Stimulated activated naive B cell treated with anti-CD40 and anti-IgM and Interleukin-4, amounts not matched to agents 10 μg/mL and 1 μg/mL and 100 μg/mL, for 72 hours (primary cell): ENCODE measurements at places on chromosomes 1 and 21.
A peak's percentile ranks its signal among the peaks of the same experiment; 100 is the strongest.

- H3K36me3 ChIP-seq: no peaks in the 10 kb centered on the region
- DNase-seq: no peak
- peaks cover 5% of the 10 kb centered on the region for H3K4me1 ChIP-seq
These were observed 2.1 kb downstream of the FHAD1 start for GRCh38 chr1:15249081-15249480.

- H3K4me3 ChIP-seq: no peak overlapping the region
- peaks cover 84% of the 10 kb centered on the region for H3K27me3 ChIP-seq
- no peaks in the 10 kb centered on the region for H3K36me3 ChIP-seq
- H3K27ac ChIP-seq: no peak overlapping the region
- peaks cover 47% of the 10 kb centered on the region for H3K4me1 ChIP-seq
These were observed 4.5 kb downstream of the EPHA2 start for GRCh38 chr1:16151196-16151994.

DNA sequence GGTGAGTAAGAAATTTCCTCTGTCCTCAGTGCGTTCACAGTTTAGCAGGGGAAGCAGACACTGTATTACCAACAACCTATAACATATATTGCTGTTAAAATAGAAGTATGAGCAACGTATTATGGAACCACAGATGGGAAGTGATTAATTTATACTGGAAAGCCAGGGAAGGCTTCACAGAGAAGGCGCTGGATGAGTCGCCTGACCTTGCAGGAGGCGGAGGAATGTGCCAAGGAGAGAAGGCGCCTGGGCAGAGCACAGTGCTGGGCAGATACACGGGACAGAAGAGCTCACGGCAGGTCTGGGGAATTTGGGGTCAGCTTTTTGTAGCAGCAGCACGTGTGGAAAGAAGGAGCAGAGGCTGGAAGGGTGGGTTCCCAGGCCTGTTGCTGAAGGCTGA is 116.3 kb downstream of the DHRS3 start:
- peaks cover 30% of the 10 kb centered on the region for H3K4me1 ChIP-seq
- H3K36me3 ChIP-seq: peaks cover 59% of the 10 kb centered on the region
- H3K4me3 ChIP-seq: no peak overlapping the region
- no peak for DNase-seq

DNA sequence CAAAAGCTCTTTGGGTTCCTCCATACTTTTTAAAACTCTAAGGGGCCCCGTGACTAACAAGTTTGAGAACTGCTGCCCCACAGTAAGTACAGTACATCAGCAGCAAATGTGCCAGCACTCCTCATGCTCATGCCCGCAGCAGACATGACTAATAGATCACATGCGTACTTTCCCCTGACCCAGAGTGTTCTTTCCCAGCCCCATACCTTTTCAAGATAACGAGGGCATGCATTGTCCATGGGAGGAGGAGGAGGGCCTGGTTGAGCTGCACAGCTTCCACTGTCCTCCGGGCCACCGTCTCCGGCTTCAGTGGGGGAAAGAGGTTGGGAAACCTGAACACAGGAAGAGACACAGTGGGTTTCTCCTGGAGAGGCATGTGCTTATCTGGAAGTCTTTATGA is 45.5 kb downstream of the DHRS3 start:
- H3K36me3 ChIP-seq: peaks cover 60% of the 10 kb centered on the region
- no peak overlapping the region for H3K4me3 ChIP-seq
- peak overlapping the region; percentile 25 for H3K27ac ChIP-seq
- no peak for DNase-seq
- H3K27me3 ChIP-seq: no peaks in the 10 kb centered on the region

DNA sequence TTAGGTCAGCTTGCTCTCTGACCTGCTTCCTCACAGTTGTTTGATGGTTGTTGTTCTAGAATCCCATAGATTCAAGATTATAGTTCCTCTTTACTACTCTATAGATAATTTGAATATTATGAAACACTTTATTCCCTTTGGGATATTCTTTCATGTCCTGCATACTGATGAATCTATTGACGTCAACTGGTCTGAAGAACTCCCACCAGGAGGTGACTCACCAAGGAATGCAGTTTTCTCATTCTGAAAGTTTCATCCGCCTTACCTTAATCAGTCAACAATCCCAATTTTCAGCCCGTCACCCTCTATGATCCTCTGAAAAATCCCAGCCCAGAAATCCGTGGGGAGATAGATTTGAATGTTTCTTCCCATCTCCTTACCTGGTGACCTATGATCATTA is 834.1 kb upstream of the PRMT6 start:
- H3K36me3 ChIP-seq: no peaks in the 10 kb centered on the region
- no peaks in the 10 kb centered on the region for H3K27me3 ChIP-seq
- H3K27ac ChIP-seq: no peak overlapping the region
- DNase-seq: no peak
- no peaks in the 10 kb centered on the region for H3K4me1 ChIP-seq

GRCh38 chr21:34802180-34802899 is 133.5 kb downstream of the CLIC6 start:
- H3K27me3 ChIP-seq: no peaks in the 10 kb centered on the region
- no peak overlapping the region for H3K27ac ChIP-seq

DNA sequence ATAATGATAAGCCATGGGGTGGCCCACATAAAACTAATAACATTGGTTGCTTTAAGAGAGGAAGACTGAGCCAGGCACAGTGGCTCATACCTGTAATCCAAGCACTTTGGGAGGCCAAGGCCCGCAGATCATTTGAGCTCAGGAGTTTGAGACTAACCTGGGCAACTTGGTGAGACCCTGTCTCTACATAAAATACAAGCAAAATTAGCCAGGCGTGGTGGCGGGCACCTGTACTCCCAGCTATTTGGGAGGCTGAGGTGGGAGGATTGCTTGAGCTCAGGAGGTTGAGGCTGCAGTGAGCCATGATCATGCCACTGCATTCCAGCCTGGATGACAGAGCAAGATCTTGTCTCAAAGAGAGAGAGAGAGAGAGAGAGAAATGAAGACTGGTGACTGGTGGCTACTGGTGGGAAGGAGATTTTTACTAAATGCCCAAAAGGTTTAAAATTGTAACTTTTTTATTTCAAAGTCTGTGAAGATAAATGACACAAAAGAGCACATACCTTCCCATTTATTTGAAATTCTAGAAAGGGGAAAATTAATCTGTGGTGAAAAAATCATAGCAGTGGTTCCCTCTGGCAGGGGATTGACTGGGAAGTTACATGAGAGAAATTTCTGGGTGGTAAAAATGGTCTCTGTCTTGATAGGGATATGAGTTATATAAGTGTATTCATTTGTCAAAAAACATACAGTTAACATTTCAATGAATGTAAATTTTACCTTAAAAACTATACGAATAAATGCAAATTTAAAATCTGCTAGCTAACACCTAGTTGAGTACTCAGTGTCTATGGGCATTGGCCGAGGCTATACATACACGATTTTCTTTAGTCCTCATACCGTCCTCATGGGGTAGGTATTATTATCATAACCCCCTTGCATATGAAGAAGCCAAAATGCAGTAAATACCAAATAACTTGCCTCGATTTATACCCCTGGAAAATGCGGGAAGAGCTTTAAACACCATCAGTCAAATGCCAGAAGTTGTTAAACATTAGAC is 2.2 kb upstream of the NBPF1 start:
- no peaks in the 10 kb centered on the region for H3K4me1 ChIP-seq
- H3K27me3 ChIP-seq: no peaks in the 10 kb centered on the region
- H3K36me3 ChIP-seq: no peaks in the 10 kb centered on the region
- no peak overlapping the region for H3K27ac ChIP-seq

DNA sequence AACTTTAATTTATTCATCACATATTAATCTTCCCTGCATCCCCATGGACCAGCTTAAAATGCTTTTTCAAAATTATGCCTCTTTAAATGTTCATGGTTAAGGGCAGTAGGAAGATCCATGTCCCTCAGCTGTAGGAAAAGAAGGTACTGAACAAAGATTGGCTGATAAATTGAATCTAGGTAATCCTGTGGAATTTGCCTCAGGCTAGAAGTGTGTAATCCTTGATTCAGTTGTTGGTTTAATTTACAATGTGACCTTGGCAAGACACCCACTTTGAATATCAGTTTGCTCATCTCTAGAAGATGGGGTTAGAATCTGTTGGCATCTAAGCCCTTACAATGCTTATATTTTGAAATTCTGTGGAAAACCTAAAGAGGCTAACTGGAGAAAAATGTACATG is 6.1 kb downstream of the TTC4 start:
- no peak overlapping the region for H3K4me3 ChIP-seq
- H3K27me3 ChIP-seq: no peaks in the 10 kb centered on the region
- peaks cover 6% of the 10 kb centered on the region for H3K4me1 ChIP-seq
- peaks cover 39% of the 10 kb centered on the region for H3K36me3 ChIP-seq

DNA sequence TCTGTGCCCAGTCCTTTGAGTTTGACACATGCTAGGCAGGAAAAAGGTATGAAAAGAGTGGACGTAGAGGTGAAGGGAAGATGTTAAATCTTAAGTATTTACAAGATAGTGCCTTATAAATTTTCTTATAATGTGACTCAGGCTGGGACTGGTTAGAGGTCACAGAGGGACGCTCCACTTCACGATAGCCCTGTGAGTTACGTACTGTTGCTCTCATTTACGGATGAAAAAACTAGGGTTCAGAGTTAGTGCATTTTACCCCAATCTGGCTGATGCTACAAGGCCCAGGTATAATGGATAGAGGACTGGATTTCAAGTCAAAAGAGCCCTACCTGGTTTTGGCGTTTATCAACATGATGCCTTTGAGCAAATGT is 1.4 kb upstream of the TUT4 start:
- H3K27ac ChIP-seq: peak overlapping the region; percentile 77
- peaks cover 24% of the 10 kb centered on the region for H3K4me1 ChIP-seq
- H3K36me3 ChIP-seq: peaks cover 2% of the 10 kb centered on the region
- no peak for DNase-seq
- no peaks in the 10 kb centered on the region for H3K27me3 ChIP-seq
- H3K4me3 ChIP-seq: no peak overlapping the region

- H3K27me3 ChIP-seq: no peaks in the 10 kb centered on the region
- H3K36me3 ChIP-seq: no peaks in the 10 kb centered on the region
- H3K4me3 ChIP-seq: no peak overlapping the region
- no peak for DNase-seq
These were observed 24.2 kb downstream of the RSPH1 start for GRCh38 chr21:42471716-42472330.

- peaks cover 47% of the 10 kb centered on the region for H3K4me1 ChIP-seq
- no peak for DNase-seq
- peaks cover 3% of the 10 kb centered on the region for H3K36me3 ChIP-seq
- peak overlapping the region; percentile 88 for H3K27ac ChIP-seq
- no peaks in the 10 kb centered on the region for H3K27me3 ChIP-seq
These were observed 99.5 kb upstream of the DUSP10 start for GRCh38 chr1:221841251-221841982.

DNA sequence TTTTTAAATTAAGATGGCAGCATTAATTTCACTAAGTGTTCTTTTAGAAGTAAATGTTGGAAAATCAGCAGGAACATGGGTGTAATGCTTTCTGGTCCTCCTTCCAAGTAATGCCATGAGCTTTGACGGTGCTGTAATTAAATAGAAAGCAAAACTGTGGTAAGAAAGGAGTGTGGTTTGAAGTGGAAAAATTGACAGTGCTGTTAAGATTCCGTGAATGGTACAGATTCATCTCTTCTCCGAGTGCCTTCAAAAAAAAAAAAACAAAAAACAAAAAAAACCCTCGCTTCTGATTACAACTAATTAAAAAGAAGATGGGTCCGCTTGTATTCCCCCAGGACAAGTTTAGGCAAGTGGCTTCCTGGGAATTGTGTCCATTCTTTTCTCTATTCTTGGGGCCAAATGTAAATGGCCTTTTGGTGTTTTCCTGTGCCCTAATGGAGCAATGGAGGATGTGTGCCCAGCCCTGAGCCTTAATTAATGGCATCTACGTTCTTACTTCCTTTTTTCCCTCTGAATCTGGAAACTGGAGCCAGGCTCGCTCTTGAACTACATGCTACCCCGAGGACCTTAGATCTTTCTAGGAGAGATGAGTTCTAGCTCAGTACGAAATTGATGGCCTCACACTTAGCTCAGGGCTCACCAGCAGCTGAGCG is 5.1 kb downstream of the LMO4 start:
- peak overlapping the region; percentile 90 for H3K4me3 ChIP-seq
- no peaks in the 10 kb centered on the region for H3K27me3 ChIP-seq
- H3K4me1 ChIP-seq: peaks cover 60% of the 10 kb centered on the region
- peaks cover 11% of the 10 kb centered on the region for H3K36me3 ChIP-seq
- DNase-seq: no peak

DNA sequence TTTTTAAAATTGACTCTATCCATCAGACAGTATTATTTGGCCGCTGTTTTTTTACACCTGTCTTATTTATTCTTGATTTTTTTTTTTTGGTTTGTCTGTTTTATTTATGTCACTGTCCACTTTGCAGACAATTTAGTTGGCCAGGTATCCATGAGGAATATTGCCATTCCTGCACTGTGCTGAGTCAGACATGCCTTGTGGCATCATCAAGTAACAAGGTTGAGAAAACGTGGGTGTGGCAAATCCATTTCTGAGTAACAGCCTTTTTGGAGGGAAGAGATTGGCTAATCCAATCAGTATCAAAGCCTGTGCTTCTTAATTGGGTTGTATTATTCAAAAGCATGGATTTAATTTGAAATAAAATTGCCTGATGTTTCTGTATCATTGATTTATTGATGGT is 463.1 kb downstream of the USP25 start:
- peaks cover 15% of the 10 kb centered on the region for H3K4me1 ChIP-seq
- H3K4me3 ChIP-seq: no peak overlapping the region
- H3K27me3 ChIP-seq: no peaks in the 10 kb centered on the region
- no peak overlapping the region for H3K27ac ChIP-seq

DNA sequence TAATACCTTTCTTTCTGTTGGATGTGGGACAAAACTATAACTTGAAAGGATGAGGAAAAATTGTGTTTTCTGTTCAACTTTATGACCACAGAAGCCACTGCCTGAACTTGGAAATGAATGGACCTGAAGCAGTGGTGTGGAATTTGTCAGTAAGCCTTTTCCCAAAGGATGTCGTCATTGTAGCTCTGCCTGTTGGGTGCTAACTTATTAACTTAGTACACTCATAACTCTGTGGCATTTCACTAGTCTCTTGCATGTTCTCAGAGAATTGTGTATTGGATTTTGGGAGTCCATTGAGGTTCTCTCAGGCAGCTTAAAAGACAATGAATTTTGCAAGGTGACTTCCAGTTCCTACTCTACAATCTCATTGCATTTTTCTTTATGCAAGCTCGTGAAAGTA is 49.6 kb downstream of the KCNK2 start:
- no peaks in the 10 kb centered on the region for H3K4me1 ChIP-seq
- DNase-seq: no peak
- no peak overlapping the region for H3K27ac ChIP-seq
- no peak overlapping the region for H3K4me3 ChIP-seq
- no peaks in the 10 kb centered on the region for H3K36me3 ChIP-seq

GRCh38 chr1:157523774-157524493 is 28.4 kb downstream of the FCRL5 start:
- peak overlapping the region; percentile 15 for H3K27ac ChIP-seq
- peaks cover 2% of the 10 kb centered on the region for H3K4me1 ChIP-seq
- H3K27me3 ChIP-seq: no peaks in the 10 kb centered on the region
- H3K36me3 ChIP-seq: peaks cover 39% of the 10 kb centered on the region
- H3K4me3 ChIP-seq: no peak overlapping the region
- DNase-seq: no peak

DNA sequence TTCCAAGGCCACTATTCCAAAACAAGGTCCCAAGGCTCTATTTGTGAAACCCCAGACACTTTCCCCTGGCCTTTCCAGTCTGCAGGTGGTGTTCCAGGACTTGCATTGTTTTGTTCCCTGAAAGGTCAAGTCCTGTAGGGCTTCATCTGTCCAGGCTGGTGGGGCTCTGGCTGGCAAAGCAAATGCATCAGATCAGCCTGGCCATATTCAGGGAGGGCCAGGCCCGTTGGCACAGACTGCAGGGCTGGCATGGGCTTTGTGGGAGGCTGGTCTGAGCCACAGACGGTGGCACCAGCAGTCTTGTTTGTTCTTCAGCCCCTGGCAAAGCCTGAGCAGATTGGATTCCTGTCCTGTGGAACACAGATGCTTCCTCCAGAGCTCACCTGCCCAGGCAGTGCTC is 93.0 kb downstream of the SPATA46 start:
- H3K36me3 ChIP-seq: no peaks in the 10 kb centered on the region
- no peaks in the 10 kb centered on the region for H3K4me1 ChIP-seq
- H3K4me3 ChIP-seq: no peak overlapping the region
- no peak for DNase-seq
- H3K27me3 ChIP-seq: peaks cover 29% of the 10 kb centered on the region
